ENCODE measurements at places on chromosomes 6 and 20.

- no peak for DNase-seq
Observed at GRCh38 chr6:71035871-71036270, 79.0 kb upstream of the B3GAT2 start.

- DNase-seq: no peak
Observed at GRCh38 chr20:40582531-40582930, 106.5 kb downstream of the MAFB start.

GRCh38 chr6:118468682-118469465 lies 79.2 kb upstream of the PLN start:
- no peak for DNase-seq

DNA sequence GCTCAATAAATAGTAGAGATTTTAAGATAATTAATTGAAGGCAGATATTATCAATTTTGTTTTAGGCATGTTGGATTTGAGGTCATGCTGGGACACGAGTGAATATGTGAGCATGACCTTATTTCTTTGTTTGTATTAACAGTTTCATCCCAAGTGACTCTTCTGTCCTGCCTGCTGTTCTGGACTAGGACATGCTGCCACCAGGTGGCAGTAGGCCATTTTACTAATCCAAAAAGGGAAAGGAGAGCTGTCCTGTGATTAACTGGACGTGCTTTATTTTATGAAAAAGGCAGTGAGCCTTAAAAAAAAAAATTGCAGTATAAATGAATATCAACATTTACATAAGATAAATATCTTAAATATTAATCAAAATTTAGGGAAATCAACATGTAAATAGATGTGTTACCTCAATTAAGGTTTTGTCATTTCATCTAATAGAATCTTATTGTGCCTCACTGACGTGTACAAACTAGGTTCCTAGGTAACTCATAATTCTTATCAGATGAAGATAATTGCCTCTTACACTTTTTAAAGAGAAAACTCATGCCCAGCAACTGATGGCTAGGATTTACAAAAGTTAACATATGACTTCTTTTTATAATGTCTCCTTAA lies 49.8 kb downstream of the FRK start:
- peak; percentile 72 for DNase-seq

- no peak for DNase-seq
Observed at GRCh38 chr6:37551446-37551845, 51.8 kb upstream of the CCDC167 start.

- peak; percentile 8 for DNase-seq
Observed at GRCh38 chr6:30894381-30894780, 10.1 kb downstream of the DDR1 start.

DNA sequence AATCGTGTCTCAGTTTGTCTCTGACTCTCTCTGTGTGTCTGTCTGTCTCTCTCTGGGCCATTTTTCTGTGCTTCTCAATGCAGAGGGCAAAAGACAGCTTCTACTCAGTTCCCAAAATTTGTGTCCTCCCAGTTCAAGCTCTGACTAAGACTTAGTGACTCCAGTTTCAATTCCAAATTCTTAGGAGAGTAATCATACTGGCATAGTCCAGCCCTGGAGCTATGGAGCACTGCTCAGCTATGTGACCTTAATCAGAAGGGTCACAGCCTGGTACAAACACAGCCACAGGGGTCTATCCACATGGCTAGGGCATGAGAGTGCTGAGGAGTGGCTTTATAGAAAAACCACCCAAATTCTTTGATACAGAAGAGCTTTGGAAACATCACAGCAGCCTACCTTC lies 91.9 kb downstream of the FOXF2 start:
- peak; percentile 5 for DNase-seq

Measured in femur (tissue), 1 donor.